CD4-positive, alpha-beta T cell treated with Interleukin-4 for 4 hours (primary cell): ENCODE measurements at places on chromosomes 1 and 21.

DNA sequence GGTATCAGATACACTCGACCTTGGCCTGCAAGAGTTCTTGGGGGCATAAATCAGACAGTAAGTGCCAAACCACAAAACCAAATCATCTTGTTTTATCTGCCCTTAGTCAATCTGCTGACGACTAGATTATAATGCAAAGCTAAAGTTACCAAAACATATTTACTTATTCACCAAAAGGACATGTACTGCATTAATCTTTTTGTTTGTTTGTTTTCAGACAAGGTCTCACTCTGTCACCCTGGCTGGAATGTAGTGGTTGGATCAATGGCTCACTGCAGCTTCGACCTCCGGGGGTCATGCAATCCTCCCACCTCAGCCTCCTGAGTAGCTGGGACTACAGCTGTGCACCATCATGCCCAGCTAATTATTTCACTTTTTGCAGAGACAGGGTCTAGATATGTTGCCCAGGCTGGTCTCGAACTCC is 114.7 kb downstream of the APP start:
- no peak for DNase-seq

DNA sequence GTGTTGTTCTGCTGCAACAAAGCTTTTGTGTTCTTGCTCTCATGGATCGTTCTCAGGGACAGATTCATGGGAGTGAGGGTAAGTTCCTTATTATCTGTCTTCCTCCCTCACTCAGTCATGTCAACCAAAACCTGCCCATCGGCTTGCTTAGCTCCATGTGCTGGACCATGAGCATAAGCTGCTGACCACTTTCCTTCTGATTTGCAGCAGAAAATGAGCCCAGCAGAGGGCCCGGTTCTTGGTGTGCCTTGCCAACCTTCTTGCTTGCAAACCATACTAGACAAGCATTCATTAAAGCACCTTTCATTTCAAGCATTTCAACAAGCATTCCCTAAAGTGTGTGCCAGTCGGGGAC is 64.0 kb upstream of the COA6 start:
- no peak for DNase-seq

- no peak for DNase-seq
Measured at GRCh38 chr1:162716123-162716522, 74.4 kb upstream of the HSD17B7 start.

- no peak for DNase-seq
Measured at GRCh38 chr1:152817309-152817708, 5.5 kb downstream of the LCE1B start.

DNA sequence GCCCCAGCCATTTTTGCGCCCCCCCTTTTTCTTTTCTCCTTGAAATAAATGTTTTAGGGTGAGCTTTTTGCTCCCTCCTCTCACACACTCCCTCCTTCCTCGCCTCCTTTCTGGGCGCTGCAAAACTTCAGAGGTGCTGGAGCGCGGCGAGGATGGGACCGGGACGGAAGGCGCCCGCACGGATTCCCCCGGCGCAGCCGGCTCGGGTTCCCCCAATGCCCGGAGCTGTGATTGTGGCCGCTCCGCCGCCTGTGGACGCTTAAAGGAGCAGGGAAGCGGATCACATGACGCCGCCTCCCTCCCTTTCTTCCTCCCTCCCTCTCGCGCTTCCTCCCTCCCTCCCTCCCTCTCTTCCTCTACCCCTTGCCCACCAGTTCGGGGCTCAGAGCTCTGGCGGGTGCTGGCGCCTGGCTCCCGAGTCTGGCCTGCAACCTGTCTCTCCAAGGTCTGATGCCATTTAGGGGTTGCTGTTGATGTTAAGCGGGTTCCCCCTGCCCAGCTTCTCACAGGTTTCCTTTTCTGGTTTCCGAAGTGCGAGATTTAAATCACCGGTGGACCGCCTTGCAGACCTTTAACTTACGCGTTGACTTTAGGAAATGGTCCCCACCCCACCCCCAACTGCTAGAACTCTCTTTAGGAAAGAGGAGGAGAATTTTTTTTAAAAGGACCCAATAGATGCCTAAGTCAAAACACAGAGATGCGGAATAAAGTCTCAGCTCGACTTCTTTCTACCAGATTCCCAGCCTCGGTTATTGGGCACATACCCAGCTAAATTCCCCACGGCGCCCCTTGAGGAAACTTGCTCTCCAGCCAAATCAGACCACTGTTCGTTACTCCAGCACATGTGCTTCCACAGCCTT is at the start of gene WLS:
Gene WLS (minus strand): TSS at position 235 of the 860 bp plus-strand sequence. CDS start 224 bp downstream, at position 11.
- DNase-seq = no peak

- no peak for DNase-seq
Measured at GRCh38 chr1:109433322-109433721, 7.1 kb upstream of the PSMA5 start.

DNA sequence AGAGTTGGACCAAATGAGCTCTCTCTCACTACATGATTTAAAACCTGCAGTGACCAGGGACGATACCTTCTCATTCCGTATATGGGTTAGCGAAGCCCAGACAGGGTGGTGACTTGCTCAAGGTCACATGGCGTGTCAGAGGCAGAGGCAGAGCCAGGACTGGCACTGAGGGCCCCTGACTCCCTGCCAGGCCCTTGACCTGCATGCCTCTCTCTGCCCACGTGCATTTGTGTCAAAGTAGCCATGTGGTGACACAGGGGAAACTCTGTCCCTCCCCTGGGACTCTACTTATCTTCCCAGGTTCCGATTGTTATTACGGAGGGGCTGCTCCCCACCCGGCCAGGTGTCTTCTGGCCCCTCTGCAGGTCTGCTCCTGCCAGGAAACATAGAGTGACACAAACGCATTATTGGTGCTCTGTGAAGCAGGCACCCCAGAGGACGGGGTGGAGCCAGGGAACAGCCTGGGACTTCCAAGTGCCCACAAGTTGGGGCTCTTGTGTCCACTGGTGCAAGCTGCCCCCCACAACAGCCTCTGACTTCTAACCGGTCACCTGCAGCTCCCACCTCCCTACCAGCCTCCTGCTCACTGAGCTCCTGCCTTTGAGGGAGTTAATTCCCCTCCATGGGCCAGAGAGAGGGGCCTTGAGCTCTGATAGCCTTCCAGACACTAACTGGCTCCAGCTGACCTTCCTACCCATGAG is 7.3 kb upstream of the TINAGL1 start:
- no peak for DNase-seq

- DNase-seq = no peak
Measured at GRCh38 chr1:61956784-61957183, 214.5 kb downstream of the PATJ start.
